Activated T-helper 1 cell treated with anti-CD3 and anti-CD28 coated beads, Interleukin-2, amount 50 U/mL, for 16 hours (primary cell): ENCODE measurements at places on chromosomes 3 and 15.

GRCh38 chr3:57423335-57423734, 120.8 kb downstream of the DNAH12 start:
- DNase-seq = no peak

GRCh38 chr3:1499694-1500093, 406.9 kb downstream of the CNTN6 start:
- no peak for DNase-seq

- DNase-seq = no peak
Observed at GRCh38 chr3:126167566-126167965, 12.8 kb downstream of the ALDH1L1 start.

GRCh38 chr3:20849975-20850374, 664.0 kb upstream of the SGO1 start:
- no peak for DNase-seq

DNA sequence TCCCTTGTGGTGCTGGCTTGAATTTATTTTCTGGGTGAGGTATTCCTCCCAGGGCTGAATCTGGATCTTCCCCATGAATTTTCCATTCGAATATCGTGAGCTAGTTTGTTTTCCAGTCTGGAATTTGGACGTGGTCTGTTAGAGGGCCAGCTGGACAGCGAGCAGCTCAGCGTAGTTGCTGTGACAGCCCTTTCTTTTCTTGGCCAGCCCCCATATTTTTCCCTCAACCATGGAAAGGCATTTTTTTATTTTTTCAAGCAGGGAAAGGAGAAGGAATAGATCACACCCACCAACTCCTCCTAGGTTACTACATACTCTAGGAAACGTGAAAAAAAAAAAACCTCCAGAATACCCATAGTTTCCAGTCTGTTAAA, 152.0 kb downstream of the KLHL25 start:
- no peak for DNase-seq

GRCh38 chr3:187942658-187943241, 197.5 kb upstream of the BCL6 start:
- no peak for DNase-seq

- no peak for DNase-seq
Observed at GRCh38 chr15:62099094-62099601, 32.4 kb downstream of the C2CD4A start.

GRCh38 chr15:68503213-68503612, 71.2 kb upstream of the ITGA11 start:
- no peak for DNase-seq

- DNase-seq = no peak
Observed at GRCh38 chr3:25620493-25620892, 44.2 kb downstream of the TOP2B start.

- no peak for DNase-seq
Observed at GRCh38 chr3:126397610-126398422, 3.1 kb downstream of the CFAP100 start.

- DNase-seq = no peak
Observed at GRCh38 chr3:17847156-17847555, 104.7 kb upstream of the TBC1D5 start.

- no peak for DNase-seq
Observed at GRCh38 chr3:177524742-177525141, 327.5 kb upstream of the TBL1XR1 start.

GRCh38 chr3:113264283-113265131, 53.1 kb downstream of the BOC start:
- DNase-seq = no peak

DNA sequence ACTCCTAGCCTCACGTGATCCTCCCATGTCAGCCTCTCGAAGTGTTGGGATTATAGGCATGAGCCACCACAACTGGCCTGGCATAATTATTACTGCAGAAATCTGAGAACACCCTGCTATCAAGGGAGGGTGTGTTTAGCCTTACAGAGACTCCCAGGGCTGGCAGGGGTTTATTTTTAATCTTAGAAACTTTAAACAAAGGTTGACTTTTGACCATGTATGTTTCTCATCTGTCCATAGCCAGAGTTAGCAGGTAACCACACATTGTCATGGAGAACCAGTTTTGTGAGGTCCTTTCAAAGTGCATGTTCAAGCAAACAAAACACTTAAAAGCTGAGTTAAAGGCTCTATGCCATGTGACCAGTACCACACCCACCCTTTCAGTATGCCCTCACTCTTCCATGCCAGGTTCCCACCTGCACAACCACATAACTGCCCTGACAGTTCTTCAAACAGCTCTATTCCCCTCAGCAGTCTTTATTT, 11.1 kb downstream of the SIAH2 start:
- DNase-seq = no peak

GRCh38 chr15:100229181-100230163, 112.3 kb downstream of the ADAMTS17 start:
- DNase-seq = no peak

DNA sequence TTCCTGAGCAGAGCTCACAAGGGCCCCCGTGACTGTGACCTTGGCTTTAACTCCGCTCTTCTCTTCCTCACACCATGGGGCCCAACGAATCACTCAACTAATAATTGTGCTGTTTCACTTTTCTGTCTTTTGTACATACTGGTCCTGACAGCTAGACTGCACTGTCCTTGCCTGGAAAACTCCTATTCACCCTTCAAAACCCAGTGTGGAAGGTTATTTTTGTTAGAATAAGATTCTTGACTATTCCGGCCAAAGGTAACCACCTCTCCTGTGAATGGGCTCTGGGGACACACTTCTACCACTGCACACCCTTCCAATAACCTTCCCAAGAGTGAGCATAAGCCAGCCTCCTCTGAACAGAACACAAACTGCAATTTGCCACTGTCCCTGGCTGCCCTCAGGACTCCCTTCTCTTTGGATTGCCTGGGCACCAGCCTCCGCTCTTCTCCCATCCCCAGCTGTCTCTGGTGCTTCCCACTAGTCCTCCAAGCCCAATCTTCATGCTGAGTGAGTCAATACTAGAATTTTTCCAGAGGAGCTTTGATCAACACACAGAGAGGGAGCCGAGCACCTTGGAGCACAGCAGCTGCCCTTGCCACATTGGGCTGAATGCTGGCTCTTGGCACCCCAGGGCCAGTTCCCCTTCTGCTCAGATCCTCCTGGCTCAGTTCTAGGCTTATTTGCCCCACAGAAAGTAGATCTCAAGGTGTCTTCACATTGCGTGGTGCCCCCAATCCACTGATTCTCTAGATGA, 2.1 kb downstream of the SCN5A start:
- DNase-seq = no peak

GRCh38 chr3:50269977-50270413, 1.0 kb downstream of the SEMA3B start:
- DNase-seq = no peak

GRCh38 chr3:49020330-49021212, 1.4 kb upstream of the NDUFAF3 start:
- no peak for DNase-seq

- DNase-seq = no peak
Observed at GRCh38 chr3:36674816-36675215, 89.5 kb downstream of the DCLK3 start.

DNA sequence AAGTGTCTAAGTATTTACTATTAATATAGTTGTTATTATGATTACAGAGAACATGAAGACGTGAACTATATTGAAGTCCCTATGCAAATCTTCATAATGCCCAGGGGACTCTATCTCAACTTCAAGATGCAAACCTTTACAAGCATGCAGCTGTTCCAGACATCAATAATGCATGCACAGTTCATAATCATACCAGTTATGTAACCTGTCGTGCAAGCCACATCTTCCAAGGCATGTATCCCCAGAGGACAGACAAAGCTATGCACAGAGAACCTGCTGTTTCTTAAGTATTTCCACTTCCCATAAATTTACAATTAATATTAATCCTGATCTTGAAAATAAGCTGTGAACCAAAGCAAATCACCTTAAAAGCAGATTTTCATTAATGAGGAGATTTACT, 534.1 kb downstream of the TUSC7 start:
- DNase-seq = no peak

DNA sequence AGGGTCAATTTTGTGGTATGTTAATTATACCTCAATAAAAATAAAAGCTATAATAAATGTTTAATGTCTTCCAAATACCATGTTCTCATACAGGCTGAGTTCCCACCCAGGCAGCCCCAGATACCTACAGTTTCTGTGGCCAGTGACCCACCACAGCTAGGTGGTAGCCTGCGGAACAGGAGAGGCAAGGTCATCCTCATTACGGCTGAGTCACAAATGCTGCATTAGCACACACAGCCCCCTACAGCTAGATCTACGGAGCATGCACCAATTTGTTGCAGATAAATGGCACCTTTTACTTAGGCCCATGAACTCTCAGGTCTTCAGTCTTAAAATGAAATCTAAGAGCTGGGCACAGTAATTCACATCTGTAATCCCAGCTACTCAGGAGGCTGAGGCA, 5.1 kb downstream of the SPATA12 start:
- no peak for DNase-seq

- no peak for DNase-seq
Observed at GRCh38 chr3:24086206-24086605, 141.1 kb downstream of the NR1D2 start.

DNA sequence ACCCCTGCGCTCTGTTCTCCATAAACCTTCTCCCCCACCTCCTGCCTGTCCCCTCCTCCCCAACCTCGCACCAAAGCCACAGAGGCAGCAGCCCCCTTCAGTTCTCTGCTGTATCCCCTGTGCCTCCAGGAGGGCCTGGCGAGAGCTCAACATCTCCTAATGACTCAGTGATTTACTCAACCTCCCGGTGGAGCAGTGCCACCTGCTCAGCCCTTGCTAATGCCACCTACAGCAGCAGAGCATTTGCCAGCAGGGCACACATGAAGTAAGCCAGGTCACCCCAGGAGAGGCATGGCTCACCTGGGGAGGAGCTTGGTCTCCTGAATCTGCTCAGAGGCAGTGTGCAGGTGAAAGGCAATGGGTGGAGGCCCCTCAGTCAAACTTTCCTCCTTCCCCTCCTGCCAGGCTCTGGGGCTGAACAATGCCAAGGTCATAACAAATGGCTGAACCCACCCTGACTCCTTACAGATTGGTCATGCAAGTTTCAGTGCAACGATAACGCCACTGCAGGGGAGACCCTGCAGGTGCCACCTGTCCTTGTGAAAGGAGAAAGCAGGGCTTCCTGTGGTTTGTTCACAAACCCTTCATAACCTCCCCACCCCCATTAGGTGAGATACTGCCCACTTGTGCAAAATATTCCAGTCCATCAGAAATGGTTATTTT, 19.8 kb downstream of the TRPM1 start:
- DNase-seq = no peak

GRCh38 chr3:177530908-177531307, 333.6 kb upstream of the TBL1XR1 start:
- DNase-seq = no peak

DNA sequence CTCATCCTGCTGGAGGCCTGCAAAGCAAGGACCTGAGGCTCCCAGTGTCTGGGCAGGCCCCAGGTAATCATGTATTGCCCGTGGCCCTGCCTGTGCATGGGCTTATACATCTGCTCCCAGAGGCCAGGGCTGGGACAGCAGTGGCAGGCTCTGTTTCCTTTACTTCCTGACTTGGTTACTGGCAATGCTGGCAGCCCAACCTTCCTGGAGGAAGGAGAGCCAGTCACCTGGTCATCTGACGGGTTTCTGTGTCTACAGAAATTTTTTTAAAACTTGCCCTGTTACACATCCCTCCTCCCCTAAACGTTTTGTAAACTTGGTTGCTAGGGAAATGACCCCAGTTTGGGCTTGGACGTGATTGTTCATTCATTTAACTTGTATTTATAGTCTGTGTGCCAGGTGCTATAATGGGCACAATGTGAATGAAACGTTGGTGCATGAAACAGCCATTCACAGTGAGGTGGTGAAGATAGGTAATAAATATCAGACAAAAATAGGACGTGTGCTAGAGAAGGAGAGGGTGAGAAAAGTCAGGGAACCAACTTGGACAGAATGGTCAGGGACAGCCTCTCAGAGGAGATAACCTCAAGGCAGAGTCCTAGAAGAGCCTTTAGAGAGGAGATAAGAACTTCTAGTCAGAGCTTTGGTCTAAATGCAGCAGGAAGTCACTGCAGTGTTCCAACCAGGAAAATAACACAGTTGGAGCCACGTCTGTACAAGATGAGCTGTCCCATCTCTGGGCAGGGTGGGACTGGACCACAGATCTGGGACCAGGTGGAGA, 14.1 kb downstream of the TEX264 start:
- DNase-seq = no peak

GRCh38 chr15:31483053-31483985, 156.7 kb downstream of the KLF13 start:
- no peak for DNase-seq

- DNase-seq = no peak
Observed at GRCh38 chr15:60416484-60416883, 18.7 kb upstream of the ANXA2 start.

DNA sequence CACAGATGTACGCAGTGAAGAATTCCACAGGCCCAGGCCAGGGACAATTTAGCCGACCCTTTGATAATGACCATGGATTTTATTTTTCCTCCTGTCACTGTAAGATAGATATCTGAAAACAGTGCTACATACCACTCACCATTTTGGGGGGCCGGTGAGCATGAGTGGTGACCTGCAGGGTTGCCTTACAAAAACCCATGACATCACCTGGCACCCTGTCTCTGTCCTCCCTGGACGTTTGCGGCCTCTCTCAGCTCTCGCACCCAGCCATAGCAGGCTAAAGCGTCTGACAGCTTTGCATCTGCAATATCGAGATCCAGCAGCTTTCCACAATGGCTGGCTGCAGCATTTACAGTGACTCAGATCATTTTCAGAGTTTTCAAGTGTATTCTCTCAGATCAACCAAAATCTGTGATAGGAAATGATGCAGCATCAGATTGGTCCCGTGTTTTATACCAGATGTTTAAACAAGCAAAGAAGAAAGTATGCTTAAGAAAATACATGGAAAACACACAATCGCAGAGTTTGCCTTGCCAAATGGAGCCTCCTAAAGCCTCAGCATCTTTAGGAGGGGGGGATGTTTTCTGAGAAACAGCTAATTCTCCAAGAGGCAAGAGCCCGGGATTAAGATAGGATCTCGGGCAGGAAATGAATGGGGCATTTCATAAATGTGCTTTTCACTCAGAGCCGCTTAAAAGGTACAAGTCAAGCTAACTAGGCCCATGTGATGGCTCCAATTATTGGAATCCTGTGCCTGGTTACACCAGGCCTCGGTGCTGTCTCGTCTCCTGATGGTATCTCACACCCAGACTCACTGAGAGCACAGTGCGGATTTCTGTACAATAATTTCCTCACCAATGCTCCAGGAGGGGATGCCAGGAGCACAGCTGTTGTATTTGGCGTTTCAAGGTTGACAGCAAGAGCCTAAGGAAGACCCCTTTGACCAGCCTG, 257.3 kb downstream of the XXYLT1 start:
- no peak for DNase-seq

GRCh38 chr15:80564056-80564455, 131.1 kb upstream of the ABHD17C start:
- no peak for DNase-seq

DNA sequence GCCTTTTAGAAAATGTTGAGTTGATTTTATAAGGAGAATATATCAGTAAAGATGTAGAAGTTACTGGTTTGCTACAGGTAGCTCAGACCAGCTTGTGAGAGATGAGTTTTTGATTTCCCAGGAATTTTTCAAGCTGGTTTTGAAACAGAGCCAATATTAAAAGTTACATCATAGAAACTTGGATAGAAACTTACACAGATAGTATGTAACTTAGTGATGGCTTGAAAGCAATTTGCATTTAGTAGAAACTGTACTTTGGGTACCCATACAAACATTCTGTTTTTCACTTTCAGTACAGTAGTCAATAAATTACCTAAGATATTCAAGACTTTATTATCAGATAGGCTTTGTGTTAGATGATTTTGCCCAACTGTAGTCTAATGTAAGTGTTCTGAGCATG, 93.4 kb downstream of the RBMS3 start:
- DNase-seq = no peak
